ENCODE measurements at places on chromosomes 1 and 21.
A peak's percentile ranks its signal among the peaks of the same experiment; 100 is the strongest.

DNA sequence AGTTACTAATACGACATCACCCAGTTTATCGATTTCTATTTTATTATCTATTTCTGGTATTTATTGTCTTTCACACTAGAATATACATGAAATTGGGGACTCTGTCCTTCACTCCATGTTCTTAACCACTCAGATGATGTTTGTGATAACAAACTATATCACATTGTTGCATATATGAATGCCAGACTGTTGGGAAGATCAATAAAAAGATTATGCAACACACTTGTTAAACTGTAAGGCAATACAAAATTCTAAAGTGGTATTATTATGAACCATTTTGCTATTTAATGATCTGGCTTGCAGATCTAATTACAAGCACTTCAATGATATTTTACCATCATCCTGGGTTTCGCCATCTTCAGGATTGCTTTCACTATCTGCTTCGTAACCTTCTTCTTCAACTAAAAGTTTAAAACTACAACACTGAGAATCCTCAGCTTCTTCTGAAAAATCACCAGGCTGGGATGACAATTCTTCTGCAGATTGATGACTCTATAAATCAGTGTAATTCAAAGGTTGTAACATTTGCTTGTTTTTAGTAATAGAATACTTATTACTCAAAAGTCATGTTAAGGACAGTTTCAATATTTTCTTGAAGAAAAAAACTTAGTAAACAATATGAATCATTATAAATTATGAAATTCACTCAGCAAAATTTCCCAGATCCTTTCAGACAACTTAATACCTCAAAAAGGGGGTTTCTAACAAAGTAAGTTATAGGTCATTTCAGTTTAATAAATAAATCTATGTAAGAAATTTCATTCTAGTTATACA is 63.9 kb downstream of the LYST start:
- no peak for DNase-seq

- DNase-seq, result peak; percentile 62
These were observed 149.2 kb upstream of the JUN start for GRCh38 chr1:58932859-58933598.

DNA sequence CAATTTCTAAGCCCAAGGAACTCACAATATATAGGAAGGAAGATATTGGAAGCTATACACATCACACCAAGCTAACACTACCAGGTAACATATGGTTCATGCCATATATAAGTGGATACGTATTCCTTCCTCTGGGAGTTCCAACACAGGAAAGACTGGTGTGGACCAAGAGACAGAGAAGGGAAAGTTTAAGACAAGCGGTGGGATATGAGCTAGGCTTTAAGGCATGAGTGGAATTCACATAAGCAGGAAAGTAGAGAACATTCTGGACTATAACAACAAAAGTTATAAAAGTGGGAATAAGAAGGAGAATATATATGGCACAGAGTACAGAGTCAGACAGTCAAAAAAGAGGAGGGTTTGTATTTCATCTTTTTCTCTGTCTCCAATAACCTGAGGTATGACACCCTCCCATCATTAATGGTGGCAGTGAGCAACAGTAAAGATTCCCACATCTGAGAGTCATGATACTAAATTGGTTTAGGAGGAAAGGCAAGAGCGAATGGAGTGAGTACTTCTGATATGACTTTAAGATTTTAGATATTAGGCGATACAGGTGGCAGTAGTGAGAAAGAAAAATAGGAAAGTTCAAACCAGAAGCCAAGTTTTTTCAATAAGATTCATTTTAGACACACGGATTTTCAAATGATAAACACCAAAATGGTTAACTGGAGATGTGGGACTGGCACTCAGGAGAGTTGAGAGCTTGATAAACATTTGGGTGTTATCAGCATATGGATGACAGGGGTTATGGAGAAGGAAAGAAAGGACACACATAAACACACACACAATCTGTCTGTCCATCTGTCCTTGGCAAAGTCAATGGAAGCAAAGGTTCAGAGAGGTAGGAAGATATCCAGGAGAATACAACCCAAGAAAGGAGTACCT is 87.4 kb upstream of the TTC39A start:
- DNase-seq, result peak; percentile 12

DNA sequence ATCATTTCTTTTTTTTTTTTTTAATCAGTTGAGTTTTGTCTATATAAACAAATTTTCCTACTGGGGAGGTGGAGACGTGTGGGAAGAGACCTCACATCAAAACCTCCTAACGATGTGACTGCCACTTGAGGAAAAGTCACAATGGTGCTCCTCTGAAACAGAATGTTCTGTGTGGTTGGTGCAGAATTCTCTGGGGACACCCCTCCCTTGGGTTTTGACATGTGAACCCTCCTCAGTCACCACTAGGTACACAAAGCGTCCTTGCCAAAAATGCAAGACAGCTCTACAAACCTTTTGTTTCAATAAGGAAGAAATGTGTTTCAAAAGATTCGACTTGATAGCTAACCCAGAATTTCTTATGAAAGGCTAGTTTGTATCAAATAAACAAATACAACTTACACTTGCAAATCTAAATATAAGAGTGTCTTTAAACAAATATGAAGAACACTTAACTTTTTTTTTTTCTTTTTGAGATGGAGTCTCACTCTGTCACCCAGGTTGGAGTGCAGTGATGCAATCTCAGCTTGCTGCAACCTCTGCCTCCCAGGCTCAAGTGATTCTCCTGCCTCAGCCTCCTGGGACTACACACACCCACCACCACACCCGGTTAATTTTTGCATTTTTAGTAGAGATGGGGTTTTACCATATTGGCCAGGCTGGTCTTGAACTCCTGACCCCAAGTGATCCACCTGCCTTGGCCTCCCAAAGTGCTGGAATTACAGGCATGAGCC is 9.3 kb downstream of the SLC25A24 start:
- DNase-seq, result no peak

GRCh38 chr1:87333692-87334347 is 5.1 kb downstream of the LMO4 start:
- no peak for DNase-seq

GRCh38 chr1:3352299-3352951 is 102.0 kb upstream of the ARHGEF16 start:
- DNase-seq, result peak; percentile 23

DNA sequence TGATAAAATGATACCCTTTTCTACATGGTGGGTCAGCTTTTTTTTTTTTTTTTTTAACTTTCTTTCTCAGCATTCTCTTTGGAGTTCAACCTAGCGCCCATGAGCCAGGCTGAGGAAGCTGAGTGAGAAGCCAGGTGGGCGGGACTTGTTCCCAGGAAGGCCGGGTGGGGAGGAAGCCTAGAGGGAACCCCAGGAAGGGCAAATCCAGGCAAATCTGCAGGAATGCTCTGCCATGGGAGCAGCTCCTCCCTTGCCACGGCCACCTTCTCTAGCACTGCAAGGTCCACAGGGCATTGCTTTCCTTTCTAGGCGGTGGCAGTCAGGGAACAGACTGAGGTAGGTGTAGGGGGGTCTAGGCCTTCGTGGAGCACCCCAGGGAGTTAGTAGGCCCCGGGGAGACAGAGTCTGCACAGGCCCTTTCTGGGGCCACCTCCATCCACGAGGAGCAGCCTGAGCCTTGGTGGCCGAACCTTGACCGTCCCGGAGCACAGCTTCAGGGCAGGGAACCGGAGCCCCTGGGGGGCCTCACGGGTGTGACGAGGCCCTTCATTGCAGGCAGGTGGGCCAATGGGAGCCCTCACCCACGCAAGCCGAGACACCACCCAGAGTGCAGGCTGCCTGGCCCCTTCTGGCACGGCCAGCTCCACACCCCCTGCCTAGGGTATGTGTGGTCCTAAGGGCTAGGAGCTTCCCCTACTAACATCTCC is 18.2 kb upstream of the CCDC27 start:
- no peak for DNase-seq

DNA sequence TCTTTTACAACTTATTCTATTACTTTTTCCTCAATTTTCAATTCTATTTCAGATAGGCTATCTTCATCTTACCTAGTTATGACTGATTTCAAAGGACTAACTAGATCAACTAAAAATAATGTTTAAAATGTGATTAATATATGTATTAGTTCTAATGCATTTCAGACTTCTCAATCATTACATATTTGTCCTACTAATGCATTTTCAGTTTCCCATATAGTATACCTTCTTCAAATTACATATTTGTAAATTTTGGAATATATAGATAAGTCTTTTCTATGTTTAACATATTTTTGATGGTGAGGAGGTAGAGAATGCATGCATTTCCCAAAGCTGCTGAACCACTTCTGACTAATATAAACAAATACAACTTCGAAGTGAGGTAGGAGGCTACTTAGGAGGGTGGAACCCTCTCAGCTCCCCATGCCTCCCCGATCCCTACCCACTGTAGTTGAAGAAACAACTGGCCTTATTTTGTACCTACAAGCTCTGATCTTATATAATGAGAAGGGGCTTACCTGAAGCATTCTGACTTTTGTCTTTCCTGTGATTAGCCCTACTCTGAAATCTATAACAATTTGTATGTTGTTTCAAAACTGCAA is 1.7 kb downstream of the TRMT1L start:
- no peak for DNase-seq

DNA sequence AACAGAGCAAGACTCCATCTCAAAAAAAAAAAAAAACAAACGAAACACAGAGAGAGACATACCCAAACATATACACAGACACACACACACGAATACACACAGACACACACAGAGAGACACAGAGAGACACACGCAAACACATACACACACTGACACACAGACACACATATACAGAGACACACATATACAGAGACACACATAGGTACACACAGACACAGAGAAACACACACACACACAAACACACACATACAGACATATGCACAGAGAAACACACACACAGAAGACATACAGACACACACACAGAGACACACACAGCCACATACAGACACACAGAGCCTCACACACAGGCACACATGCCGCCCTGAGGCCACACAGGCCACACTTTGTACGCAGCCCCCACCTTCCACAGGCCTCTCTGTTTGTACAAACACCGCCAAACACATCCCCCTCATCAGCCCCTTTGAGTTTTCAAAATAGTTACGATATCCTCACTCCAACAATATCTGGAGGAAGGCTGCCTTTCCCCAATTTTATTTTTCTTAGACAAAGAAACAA is 57.5 kb upstream of the ABCG1 start:
- no peak for DNase-seq

DNA sequence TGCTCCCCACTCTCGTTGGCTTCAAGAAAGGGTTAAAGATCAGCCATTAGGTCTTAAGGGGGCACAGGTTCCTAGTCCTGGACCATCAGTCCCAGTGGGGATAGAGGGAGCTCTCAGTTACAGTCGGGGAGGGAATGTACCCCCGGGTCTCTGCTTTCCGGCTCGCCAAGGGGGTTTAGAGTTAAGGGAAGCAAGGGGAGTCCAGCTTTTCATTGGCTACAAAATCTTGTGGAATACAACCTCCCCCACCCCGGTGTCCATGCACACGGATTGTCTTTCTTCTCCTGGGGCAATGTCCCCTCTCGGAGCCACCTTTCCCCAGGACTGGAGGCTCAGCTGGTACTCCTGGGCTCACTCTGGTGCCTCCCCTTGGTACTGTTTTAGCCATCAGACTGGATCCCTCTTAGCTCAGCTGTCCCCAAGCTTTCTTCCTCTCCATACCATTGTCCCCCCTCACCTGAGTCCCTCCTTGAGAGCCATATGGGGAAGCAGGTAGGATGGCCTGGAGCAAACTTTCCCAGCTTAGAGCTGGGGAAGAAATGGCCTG is at the start of gene A3GALT2:
A3GALT2 (minus strand) TSS at position 480 of the 547 bp plus-strand sequence; CDS start at position 480, 0 bp downstream.
- no peak for DNase-seq

DNA sequence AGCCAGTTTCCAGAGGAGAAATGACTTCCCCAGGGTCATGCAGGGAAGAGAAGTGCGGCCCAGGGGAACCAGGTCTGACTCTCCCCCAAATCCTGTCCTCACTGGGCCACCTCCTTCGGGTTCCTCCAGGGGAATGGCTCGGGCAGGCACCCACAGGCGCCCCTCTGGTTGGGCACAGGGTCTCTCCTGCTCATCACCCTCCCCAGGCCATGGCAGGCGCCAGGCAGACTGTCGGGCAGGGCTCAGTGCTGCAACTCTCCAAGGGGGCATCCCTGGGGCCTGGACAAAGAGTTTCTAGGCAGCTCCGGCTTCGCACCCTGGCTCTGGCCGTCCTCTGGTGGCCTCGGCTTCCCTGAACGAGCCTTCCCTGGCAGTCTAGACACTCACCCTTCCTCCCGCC is 75.6 kb downstream of the MEGF6 start:
- no peak for DNase-seq

GRCh38 chr1:161730050-161730564 is 8.8 kb downstream of the FCRLB start:
- DNase-seq, result no peak

- no peak for DNase-seq
These were observed 1.1 kb downstream of the CKS1B start for GRCh38 chr1:154975409-154976059.

- no peak for DNase-seq
These were observed 215.8 kb upstream of the ZRANB2 start for GRCh38 chr1:71296551-71297134.

DNA sequence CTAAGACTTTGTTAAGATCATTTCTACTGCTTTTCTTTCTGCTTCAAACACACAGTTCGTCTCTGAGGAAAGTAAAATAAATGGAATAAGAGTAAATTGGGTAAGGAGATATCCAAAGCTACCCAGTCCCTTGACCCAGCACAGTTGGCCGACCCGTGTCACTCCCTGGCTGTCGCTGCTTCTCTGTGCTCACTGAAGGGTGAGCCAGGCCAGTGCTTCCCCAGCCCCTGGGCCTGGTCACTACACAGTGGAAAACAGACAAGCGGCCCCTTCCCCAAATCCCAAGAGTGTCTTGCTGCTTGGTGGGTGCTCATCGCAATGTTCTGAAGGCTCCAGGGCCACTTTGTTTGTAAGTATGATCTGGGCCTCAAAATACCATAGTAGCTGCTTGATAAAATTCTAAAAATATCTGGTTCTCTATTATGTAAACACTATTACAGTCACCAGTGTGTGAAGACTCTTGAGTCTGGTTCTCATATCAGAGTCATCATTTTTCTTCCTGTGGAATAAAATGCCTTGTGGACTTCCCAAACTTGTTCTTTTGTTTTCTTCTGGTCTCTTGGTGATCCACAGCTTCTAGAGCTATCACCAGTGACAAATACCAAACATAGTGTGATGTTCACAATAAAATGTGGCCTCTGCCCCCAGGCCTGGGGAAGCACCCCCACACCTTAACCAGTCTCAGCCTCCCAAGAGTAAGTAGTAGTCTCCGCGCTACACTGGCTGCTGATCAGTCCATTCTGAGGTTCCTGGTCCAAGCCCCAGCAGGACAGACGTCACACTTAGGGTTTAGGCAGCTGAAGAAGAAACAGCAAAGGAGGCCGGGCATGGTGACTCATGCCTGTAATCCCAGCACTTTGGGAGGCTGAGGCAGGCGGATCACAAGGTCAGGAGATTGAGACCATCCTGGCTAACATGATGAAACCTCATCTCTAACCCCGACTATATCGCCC is 106.2 kb downstream of the DHRS3 start:
- no peak for DNase-seq
